Caudate nucleus (tissue), 63 donors: ENCODE measurements at places on chromosomes 2 and 18.
A peak's percentile ranks its signal among the peaks of the same experiment; 100 is the strongest.

DNA sequence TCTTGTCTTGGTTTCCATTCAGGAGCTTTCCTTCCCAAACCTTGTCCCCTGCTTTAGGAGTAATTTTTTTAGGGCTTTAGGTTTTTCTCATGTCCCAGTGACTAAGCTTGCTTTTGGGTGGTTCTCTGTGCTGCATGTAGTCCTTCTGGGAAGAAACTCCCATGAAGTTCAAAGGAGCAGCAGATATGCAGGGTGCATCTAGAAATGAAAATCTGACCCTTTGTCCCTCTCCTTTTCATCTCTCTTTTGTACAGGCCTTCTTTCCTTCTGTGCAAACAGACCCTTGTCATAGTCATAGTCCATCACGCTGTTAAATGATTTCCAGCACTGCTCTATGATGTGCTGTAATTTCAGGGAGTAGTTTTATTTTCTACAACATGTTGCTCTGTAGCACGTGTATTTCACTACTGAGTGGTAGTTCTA is 20.4 kb downstream of the FMNL2 start:
- DNase-seq: no peak

- no peak for DNase-seq
Observed at GRCh38 chr2:62733546-62733945, 28.0 kb downstream of the EHBP1 start.

- DNase-seq: no peak
Observed at GRCh38 chr2:164771897-164772296, 69.7 kb downstream of the COBLL1 start.

GRCh38 chr2:240169486-240170353 is 29.3 kb upstream of the OTOS start:
- DNase-seq: no peak

DNA sequence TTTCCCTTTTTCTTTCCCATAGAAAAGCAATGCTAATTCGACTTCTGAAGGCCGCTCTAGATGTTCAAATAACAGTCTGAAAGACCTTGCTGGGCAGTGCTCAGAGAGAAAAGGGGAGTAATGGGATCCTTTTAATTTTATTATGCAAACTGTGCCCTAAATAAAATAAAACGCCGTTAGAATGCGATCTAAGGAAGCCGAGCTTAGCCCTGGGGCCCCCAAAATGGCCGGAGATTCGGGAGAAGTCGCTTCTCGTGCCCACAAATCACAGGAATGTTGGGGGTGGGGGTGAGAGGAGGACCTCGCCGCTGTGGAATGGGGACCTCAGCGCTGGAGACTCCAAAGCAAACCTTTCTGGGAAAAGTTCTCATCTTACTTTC is 8.4 kb upstream of the POU3F3 start:
- no peak for DNase-seq

DNA sequence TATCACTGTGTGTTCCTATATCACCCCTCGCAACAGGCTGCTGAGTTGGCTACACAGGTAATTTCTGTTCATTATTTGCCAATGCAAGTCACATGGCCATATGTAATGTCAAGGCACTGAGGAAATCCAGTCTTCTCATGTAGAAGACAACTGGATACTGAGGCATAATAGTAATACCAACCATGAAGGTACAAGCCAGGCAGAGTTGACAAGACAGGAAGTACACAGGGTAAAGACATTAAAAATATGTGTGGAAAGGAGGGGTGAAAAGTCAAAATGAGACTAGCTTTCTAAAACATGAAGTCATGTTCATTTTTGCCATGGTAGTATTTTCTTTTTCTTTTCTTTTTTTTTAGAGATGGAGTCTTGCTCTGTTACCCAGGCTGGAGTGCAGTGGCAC is 17.5 kb upstream of the RNF138 start:
- DNase-seq: no peak

- no peak for DNase-seq
Observed at GRCh38 chr2:113175042-113175628, 1.4 kb downstream of the PSD4 start.

DNA sequence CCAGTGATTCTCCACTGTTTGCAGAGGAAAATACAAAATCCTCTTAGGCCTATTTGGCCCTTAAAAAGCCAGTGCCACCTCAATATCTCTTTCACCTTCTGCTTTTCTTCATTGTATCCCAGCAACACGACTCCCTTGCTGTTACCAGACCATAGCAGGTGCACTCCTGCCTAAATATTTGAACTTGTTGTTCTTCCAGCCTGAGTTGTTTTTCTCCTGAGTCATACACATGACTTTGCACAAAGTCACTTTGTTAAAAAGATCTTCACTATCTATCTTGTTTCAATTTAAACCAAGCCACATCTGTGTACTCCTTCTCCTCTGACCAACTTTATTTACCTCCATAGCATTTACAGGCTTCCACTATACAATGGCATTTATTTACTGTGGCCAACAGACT is 103.6 kb downstream of the LRRTM4 start:
- DNase-seq: no peak

GRCh38 chr2:133667085-133667484 is 98.8 kb upstream of the NCKAP5 start:
- DNase-seq: no peak

GRCh38 chr2:105904938-105905337 is 160.2 kb downstream of the NCK2 start:
- DNase-seq: no peak

DNA sequence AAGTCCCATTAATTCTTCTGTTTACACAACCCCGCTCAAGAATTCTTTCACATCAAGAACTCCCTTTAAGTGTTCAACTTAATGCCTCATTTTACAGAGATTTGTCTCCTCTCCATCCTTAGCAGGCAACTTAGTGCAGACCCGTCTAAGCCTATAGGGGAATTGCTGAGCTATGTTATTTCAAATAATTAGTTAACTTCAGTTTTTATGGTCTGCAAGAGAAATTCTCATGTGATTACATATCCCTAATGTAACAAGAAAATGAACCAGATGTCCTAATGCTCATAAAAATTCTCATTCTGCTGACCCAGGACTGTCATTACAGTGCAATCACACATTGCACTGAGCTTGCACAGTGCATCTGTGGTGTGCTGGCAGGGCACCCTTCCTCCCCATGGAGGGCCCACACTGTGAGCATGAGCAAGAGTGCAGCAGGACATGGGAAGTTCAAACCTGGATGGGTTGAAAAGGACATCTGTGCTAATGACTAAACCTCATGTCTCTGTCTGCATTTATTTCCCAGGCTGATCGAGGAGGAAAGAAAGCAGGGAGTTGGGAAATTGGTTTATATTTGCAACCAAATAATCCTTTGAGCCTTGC is 97.1 kb downstream of the COL5A2 start:
- no peak for DNase-seq

DNA sequence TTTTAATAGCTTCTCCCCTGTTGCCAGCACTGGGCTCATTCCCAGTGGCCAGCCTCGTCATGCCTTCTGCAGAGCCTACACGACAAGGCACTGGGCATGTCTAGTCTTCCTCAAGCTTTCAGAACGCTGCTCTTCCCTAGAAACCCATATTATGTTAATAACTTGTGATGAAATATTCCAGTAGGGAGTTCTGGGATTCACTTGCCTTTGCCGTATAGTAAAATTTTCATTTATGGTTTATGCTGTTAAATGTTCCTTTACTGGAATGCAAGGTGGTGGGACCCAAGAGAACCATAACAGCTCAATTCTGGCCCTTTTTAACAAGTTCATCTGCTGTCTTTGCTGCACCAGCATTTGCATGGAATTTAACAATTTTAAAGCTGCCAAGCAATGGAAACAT is 45.5 kb upstream of the SLC14A1 start:
- DNase-seq: no peak

GRCh38 chr2:240957656-240958365 is 40.6 kb upstream of the SNED1 start:
- DNase-seq: peak; percentile 10

GRCh38 chr2:100891906-100892642 is 72.1 kb downstream of the NPAS2 start:
- DNase-seq: no peak

GRCh38 chr2:41716497-41716896 is 331.3 kb upstream of the PKDCC start:
- DNase-seq: no peak

- no peak for DNase-seq
Observed at GRCh38 chr18:41933778-41934177, 21.3 kb upstream of the PIK3C3 start.

DNA sequence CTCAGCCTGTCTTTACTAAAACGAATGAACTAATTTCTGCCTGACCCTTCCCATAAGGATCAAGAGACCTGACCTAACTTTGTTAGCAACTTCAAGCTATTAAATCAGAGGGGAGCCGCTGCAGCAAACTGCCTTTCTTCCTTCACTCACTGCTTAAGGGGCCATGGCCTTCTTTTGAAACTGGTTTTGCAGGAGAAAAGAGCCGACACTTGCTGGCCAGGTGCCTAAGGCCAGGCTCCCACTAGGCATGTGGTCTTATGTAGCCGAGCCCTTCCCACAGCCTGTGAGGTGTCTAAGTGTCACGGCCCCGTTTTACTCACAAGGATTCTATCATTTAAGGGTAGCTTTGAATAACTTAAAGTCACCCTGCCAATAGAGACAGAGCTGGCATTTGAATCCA is 130.8 kb downstream of the ZNF236 start:
- no peak for DNase-seq
